ENCODE measurements at places on chromosomes 3 and 15.
A peak's percentile ranks its signal among the peaks of the same experiment; 100 is the strongest.

DNA sequence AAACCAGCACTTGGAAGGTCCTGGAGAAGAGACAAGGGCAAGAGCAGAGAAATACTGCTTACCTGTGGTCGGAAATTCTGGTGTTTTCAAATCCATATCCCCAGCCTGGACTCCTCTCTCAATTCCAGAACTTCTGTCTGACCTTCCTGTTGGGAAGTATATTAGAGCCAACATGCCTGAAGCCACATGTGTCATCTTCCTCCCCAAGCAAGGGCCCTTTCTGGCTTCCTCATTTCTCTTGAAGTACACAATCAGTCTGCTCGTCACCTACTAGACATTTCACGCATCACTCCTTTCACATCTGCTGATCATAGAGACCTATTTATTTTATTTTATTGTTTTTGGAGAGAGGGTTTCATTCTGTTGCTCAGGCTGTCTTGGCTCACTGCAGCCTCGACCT is 8.4 kb downstream of the PARP14 start:
- DNase-seq = no peak

GRCh38 chr3:66095295-66096001 is 56.7 kb upstream of the MAGI1 start:
- no peak for DNase-seq

DNA sequence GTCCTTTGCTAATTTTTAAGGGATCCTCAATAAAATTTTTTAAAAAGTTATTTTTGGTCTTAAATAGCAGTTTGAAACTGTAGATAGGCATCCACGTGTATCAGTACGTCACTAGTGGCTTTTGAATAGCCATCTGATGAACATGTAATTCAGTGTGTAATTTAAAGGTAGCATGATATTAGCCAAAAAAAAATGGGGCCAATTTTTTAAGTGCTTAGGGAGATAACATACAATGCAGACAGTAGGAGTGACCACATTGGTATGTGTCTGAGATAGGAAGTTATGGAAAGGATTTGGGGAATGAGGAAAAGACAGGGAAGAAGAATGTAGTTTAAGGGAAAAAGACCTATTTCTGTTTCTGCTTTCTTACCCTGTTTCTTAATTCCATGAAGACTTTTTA is 2.5 kb downstream of the AP4E1 start:
- no peak for DNase-seq

DNA sequence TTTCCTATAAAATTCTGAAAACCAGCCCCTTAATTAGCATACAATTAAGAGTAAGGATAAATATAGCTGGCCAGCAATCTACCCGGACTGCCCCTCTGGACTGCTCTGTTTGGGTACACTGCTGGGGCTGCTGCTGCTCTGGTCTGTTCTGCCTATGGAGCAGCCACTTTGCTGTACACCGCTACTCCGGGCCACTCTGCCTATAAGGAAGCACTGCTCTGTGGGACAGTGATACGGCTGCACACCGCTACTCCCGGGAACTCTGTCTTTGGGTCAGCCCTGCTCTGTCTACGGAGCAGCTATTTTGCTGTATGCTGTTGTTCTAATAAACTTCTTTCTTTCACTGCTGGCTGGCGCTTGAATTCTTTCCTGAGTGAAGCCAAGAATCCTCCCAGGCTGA is 316.5 kb upstream of the PLSCR5 start:
- DNase-seq = no peak

DNA sequence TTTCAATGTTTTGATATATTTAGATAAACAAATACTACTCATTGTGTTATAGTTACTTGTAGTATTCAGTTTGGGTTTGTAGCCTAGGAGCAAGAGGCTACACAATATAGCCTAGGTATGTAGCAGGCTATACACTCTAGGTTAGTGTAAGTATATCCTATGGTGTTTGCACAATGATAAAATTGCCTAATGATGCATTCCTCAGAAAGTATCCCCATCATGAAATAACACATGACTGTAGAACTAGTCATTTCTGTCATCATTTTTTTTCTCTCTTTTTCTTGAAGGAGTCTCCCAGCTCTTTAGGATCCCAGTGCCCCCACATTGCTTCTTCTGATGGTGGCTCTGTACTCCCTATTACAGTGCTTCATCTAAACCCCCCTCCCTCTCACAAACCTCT is 157.7 kb upstream of the CADPS start:
- DNase-seq = no peak

- no peak for DNase-seq
These were observed 931.2 kb downstream of the MCTP2 start for GRCh38 chr15:95162531-95162930.

DNA sequence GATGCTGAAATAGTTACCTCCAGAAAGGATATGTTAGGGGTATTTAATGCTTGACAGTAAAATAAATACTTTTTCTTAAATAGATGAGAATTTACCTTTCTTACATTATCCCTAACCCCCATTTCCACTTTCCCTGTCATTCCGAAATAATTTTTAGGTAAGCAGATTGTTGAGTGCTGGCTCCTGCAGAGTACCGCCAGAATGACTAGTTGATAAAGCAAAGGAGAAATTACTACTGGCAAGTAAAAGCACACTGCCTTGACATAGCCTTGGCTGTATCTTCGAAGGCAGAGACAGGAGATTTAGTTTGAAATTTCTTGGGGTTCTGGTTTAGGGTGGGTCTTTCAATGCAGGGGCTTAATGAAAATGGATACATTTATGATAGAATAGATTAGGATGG is 40.8 kb downstream of the LRRC49 start:
- DNase-seq = no peak

DNA sequence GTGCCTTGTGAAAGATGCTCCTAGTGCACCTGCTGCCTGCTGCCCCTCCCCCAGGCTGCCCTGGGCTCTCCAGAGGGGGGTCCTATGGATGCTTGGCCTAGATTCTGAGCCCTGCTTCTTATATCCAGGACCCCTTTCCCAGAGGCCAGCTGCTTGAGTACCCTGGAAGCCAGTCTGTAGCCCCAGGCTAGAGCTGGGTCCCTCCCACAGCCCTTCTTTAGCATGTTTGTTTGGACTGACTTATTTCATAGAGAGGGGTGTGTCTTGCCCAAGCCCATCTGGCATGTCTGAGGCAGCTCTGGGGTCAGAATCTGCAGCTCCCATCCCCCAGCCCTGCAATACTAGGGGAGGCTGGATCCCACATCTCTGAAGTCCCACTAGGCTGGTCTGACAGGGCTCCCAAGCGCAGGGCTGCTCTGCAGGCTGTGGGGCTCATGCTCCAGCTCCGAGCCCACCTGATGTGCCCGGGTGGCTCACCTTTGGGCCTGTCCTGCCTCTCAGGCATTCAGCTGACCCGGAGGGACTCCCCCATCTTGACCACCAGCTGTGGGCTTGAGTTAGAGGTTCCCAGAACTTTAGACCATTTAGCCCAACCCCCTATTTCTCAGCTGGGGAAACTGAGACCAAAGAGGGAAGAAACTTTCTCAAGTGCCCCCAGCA is 3.1 kb downstream of the CHRNB4 start:
- DNase-seq = no peak

DNA sequence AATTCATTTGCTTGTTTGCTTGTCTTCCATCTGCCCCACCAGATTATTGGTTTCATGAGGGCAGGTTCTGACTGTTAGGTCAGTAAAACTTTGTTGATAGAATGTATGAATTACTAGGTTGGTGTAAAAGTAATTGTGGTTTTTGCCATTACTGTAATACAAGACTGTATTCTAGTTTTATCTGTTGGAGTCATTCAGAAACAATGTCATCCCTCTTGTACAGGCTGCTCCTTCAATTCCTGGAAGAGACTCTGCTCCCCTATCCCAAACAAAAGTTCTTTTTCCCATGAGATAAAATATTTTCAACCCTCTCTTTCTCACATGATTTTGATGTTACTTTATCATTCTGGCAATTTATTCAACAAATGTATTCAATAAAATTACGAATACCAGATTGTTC is 115.0 kb downstream of the CHST2 start:
- no peak for DNase-seq

- DNase-seq = no peak
These were observed 90.4 kb downstream of the TBC1D2B start for GRCh38 chr15:77986891-77987764.

DNA sequence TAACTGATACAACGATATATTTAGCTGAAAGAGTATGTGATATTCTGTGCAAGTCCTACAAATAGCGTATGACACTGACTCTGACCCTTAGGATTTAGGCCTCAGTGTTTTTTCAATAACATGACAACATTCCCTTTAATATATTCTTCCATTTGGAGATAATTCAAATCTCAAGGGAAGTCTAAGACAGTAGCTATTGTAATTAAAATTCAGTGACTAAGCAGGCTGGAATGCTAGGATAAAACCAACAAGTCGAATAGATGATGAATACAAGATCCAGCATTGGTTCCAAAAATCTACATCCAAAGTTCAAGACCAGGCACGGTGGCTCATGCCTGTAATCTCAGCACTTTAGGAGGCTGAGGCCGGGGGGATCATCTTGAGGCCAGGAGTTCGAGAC is 56.2 kb downstream of the QTRT2 start:
- no peak for DNase-seq

DNA sequence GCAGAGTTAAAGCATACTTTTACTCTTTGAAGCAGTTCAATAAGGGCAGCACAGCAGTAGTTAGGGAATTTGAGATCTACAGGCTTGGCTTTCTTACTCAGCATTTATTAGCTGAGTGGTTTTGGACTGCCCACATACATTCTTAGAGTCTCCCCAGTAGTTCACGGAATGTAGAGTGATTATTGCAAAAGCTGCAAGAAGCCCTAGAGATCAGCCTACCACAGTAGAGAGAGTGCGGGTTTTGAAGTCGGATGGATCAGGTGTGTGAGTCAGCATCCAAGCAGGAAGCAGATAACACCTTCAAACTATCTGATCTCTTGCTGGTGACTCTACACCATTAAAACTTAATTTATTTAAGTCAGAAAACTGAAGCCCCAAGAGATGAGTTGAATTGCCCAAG is 171.9 kb downstream of the SYNPR start:
- no peak for DNase-seq

- no peak for DNase-seq
These were observed 21.1 kb upstream of the SKOR1 start for GRCh38 chr15:67803996-67804843.

DNA sequence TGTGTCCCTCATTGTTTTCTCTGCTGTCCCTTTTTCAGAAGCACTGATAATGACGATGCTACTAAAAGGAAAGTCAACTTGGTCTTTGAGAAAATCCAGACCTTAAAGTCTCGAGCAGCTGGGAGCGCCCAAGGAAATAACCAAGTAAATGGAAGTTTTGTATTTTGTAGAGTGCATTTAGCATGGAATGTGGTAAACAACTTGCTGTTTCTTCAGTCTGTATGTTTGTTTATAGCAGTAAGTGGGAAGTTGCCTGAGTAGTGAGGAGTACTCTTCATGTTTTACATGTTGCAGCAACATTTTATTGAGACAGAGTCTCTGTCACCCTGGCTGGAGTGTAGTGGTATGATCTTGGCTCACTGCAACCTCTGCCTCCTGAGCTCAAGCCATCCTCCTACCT is 66.0 kb downstream of the CGNL1 start:
- DNase-seq = no peak

- DNase-seq = peak; percentile 56
These were observed 38.7 kb upstream of the MGA start for GRCh38 chr15:41621200-41622193.

- no peak for DNase-seq
These were observed 63.4 kb downstream of the ESYT3 start for GRCh38 chr3:138497851-138498250.

DNA sequence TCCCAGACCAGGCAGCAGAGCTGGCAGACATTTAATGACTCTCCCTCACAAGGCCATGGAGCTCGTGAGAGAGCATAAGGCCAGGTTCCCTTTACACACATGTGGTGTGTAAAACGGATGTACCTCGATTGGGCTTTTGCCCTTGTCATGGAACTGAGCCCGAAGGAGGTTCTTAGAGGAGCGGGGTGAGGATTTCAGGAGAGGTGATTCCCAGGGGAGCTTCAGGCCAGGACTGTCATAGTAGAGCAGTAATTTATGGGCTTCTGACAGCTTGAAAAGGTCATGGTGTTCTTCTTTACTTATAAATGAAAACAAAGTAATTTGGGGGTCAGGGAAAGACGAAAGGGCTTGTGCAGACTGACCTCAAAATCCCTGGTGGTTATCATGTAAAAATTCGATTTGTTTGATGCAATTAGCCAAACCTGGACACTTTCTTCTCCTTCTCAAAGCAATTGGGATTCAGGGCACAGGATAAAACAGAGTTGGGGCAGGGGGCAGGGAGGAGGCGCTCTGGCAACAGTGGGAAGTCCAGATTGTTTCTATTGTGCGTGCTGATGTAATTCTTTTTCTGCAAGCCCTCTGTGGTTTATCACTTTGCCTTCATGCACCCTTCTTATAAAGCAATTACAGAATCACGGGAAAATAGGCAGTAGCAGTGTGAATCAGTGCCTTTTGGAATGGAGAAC is 51.0 kb downstream of the CACNA1D start:
- no peak for DNase-seq

DNA sequence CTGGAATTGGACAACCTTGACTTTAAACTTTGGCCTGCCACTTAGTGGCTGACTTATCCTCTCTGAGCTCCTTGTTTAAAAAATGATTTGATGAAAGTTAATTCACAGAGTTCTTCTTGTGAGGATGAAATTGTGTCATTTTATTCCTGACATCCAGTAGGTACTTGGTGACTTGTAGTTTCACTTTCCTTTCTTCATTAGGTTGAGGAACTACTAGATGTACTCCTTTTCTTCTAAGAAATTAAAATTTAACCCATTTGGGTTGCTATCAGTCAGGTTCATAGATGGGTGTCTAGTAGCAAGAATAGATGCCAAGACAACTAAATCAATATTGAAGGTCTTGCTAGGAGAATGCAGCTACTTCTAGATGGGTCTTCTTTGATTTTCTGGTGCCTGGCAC is 5.2 kb downstream of the NR1D2 start:
- no peak for DNase-seq

DNA sequence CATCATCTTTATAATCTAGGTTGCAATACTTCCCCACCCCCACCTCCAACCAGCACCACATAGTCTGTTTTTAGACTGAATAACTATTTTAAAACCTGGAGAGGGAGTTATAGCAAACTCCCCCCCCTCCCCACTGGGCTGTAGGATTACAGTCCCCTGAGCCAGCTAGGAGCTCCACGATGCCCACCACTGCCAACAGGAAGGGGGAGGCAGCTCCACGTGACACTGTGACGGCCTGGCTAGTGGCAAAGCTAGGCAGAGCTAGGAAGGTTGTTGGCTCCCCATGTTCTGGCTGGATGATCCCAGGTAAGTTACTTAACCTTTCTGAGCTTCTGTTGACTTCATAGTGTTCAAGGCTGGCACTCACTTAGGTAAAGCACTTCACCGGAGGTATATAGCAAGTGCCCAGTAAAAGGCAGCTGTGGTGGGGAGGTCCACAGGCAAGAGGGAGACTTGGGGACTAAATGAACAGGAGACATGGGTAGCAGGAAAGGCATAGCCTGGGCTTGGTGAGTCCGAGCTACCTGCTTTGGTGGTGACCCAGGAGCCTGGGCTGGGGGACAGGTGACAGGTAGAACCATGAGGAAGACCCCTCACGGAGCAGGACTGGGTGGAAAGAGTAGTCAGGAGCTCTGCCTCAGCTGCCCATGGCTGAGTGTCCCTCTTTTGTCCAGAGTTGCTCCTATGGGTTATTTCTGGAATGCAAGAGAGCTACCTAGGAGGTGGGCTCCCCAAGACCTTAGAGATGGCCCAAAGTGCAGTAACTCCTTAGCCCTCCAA is 4.0 kb upstream of the TBC1D21 start:
- no peak for DNase-seq

Measured in stimulated activated CD8-positive, alpha-beta memory T cell treated with anti-CD3 and anti-CD28 coated beads, Interleukin-7, amount 100 ng/mL, for 1 hour (primary cell).